GM19239 (cell line): ENCODE measurements at places on chromosomes 3 and 15.

DNA sequence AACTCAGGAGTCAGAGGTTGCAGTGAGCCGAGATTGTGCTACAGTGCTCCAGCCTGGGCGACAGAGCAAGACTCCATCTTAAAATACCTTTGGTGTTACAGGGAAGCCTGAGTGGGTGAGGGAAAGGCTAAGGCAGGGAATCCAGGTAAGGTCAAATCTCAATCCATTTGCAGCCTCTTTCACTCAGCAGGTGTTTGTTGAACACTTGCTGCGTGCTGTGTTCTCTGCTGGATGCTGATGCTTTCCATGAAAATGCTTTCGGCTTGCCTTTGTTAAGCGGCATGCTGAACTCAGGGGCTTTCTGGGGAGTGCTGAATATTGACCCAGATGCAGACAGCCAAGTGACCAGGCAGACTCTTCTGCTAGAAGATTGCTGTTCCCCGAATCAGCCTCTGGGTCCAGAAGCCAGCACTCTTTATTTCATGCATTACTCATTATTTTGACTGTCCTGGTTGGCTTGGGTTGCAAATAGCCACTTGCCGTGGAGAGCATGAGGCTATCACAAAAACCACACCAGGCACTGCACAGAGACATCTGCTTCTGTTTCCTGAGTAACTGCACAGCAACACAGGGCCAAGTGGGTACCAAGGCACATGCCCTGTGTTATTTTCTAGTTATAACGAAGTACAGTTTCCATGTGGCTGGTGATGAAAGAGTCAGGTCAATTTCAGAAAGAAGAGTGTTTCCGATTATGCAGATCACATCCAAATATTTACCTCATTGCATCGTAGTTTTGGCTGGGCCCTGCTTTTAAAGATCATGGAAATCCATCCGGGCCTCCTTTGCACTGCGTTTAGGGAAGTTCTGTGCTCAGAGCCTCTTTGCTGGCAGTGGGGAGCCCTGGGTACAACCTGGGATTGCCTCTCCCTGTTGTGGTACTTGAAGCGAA is 88.6 kb downstream of the THSD4 start:
- no peak for DNase-seq

GRCh38 chr3:155785662-155786295 is 20.3 kb downstream of the C3orf33 start:
- DNase-seq, result no peak

GRCh38 chr3:113148284-113148683 is 63.1 kb upstream of the BOC start:
- DNase-seq, result no peak

DNA sequence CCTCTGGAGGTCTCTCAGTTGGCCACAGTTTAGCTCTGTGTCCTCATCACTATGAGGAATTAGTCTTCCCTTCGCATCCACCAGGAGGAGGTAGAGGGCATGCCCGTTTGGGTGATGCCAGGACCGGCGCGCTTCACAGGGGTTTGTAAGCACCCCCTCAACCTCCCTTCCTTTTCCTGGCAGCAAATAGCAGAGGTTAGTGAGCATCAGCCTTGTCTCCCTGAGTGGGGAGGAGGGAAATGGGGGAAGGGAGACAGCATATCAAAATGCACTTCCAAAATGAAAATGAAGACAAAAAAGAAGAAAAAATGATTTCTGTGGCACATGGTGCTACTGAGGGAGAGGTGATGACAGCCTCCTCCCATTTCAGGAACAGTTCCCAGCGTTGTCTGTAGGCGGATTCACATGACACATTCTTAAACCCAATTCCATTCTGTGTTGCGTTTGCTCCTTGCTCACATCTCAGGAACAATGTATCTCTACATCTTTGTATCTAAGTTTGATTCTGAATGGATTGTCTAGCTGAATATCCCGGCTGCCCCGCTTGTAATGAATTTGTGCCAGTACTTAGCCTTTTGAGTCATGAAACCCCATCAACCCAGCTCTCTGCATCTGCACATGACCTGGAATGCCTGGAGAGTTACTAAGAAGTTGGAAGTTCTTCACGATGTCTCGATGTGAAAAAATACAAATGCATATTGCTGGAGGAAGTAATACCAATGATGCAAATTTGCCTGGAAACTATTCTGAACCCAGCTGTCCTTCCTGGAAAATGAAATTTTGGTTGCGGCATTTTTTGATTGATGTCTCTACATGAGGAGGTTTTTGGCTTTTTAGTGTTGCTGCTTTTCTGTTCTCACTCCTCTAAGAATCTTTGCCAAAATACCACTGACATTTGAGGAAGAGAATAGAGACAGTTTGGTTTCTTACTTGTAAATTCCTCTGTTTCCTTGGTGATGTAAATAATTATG is 45.2 kb downstream of the TYRO3 start:
- DNase-seq, result peak; percentile 53

DNA sequence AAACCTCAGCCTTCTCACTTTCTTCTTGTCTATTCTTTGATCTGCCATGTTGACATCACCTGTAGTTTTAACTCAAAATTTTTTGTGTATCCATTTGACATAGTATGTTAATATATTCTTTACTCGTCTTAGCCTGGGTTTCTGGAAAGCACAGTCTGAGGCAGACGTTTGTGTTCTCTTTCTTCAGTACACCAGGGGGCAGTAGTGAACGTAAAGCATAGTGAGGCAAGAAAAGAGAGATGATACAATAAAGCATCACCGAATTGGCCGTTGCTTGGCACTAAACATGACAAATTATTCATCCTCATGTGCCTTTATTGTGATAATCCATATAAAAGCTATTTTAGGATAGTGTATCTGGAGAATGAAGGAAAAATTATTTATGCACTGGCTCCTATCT is 141.0 kb upstream of the MYRIP start:
- DNase-seq, result peak; percentile 13

GRCh38 chr3:166282931-166283330 is 445.7 kb upstream of the BCHE start:
- no peak for DNase-seq

GRCh38 chr15:26521691-26522198 is 251.1 kb downstream of the GABRB3 start:
- no peak for DNase-seq

- no peak for DNase-seq
Measured at GRCh38 chr3:32705232-32705631, 20.2 kb downstream of the CNOT10 start.

- no peak for DNase-seq
Measured at GRCh38 chr3:43503067-43503728, 118.6 kb downstream of the ANO10 start.

- DNase-seq, result no peak
Measured at GRCh38 chr3:131591394-131592014, 88.7 kb upstream of the MRPL3 start.

DNA sequence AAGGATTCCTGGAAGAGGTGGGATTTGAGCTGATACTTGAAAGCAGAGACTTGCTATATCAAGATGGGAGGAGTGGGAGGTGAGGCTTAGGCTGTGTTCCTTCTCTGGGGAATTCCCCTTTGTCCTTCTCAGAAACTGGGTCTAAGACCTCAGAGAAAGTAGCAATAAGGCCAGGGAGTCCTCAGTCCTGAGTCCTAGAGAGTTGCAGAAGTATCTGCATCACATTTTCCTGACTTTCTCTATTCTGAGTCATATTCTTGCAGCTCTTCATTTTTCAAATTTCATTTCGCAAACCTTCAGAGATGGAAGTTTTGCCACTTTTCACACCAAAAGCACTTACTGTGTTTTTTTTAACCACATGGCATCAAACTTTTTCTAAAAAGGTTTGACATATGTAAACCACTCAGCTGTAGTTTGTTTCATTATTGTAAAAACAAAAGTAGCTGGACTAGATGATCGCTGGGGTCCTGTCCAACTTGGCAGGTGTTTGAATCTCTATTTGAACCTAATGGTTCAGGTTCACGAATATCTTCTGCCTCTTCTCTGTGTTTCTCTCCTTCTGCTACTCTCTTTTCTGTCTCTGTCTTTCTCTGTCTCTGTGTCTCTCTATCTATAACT is 21.3 kb downstream of the COLQ start:
- DNase-seq, result peak; percentile 17

GRCh38 chr3:113626503-113627371 is 69.7 kb downstream of the USF3 start:
- no peak for DNase-seq

DNA sequence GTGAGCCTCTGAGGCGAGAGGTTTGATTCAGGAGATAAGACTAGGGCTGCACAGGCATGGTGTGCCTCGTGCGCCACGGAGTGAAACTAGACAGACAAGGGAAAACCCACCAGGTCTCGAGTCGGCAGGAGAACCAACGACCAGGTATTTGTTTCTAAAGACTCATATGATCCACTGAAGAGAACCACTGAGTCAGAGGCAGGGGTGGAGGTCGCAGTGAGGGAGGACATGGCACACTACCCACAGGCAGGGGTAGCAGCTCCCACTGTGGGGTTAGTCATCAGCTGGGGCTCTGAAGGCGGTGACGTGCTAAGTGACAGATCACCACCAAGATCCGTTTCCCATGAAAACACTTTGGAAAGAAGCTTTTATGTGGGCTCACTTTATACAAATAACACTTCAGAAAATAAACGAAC is 45.7 kb downstream of the CHSY1 start:
- DNase-seq, result no peak

- peak; percentile 81 for DNase-seq
Measured at GRCh38 chr15:40279437-40280141, 3.3 kb downstream of the ANKRD63 start.

- peak; percentile 21 for DNase-seq
Measured at GRCh38 chr3:141875893-141876380, 506 bp upstream of the ATP1B3 start.

DNA sequence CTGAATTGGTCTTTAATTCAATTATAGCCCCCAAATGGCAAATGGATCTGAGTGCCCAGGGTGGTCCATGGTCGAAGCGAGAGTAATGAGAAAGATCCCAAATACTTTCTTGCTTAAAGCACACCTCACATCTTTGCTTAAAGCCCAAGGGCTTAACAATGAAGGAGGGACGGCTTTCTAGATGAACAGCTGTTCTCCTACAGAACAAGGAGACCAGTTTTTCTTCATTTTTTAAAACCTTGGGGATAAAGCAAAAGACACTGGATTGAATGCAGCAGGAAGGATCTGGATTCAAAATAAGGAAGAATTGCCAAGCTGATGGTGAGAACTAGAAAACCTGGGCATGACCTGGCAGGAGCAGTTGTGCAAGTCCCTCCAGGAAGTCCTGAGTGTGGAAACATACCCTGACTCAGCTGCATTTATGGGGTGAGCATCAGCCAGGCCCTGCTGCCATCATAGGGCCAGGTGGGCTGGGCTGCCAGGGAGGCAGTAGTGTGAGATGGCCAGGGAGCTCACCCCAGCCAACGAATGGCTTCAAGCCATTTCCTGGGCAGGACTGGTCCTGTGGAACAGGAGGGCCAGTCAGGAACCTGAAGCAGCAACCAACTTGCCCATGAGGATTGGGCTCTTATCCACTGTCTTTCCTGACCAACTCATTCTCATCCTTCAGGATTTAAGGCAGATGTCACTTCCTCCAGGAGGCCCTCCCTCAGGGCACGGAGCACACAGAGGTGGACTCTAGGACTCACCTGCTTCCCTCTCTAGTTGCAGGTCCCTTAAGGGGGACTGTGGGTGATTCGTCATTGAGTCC is 18.4 kb upstream of the RHCG start:
- DNase-seq, result no peak

- DNase-seq, result no peak
Measured at GRCh38 chr3:195888981-195889869, 19.1 kb downstream of the TNK2 start.

DNA sequence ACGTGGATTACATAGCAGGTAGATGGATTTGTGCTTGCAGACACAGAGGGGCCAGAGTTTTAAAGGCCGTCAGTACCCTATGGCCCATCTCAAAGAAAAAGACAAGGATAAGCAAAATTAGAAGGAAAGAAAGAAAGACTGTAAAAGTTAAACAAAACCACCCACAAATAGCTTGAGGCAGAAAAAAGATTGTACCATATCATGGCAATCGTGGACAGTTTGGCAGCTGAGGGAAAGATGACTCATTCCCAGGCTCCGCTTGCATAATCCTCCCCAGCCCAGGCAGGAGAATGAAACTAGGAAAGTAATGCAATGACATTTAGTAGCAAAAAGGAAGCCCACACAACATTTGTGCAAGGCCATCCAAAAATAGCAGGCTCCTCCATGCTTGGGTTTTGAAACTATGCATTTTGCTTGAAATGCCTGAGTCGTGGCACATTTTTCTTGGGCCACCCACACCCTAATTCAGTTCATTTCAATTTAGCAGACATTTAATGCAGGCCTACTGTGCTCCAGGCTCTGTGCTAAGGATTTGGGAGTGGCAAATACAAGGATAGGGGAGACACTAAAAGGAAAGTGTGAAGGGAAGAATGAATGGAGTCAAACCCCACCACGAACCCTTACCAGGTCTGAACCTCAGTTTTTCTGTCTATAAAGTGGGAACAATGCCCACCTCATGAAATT is 40.9 kb upstream of the SMAD3 start:
- DNase-seq, result no peak

- no peak for DNase-seq
Measured at GRCh38 chr3:31094048-31094447, 199.6 kb upstream of the GADL1 start.

- no peak for DNase-seq
Measured at GRCh38 chr3:154085071-154085470, 36.1 kb upstream of the ARHGEF26 start.

DNA sequence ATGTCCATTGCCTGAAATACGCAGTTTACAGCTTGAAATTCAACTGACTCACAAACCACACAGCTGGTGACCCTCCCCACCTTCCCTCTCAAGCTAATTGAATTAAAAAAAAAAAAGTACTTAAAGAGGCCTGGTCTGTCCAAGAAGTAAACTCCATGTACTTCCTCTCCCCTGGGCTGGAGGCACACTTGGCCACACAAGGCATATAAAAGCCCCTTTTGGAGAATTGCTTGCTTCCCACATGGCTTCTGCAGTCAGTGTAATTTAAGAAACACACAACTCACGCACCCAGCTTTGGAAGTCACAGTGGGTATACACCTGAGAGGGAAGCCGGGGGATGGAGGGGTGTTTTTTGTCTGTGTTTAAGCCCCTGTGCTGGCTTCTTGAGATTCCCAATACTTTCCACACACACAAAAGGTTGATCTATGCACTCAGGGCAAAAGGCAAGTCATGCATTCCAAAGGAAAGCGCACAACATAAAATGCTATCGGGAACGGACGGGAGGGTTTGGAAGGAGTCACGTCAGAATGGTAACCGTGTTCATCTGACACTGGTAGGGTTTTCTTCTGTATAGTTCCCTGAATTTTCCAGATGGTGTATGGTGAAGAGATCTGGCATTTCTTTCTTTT is 106.6 kb upstream of the ALDH1A3 start:
- no peak for DNase-seq

GRCh38 chr15:48644467-48644826 is 1.1 kb downstream of the FBN1 start:
- DNase-seq, result no peak

DNA sequence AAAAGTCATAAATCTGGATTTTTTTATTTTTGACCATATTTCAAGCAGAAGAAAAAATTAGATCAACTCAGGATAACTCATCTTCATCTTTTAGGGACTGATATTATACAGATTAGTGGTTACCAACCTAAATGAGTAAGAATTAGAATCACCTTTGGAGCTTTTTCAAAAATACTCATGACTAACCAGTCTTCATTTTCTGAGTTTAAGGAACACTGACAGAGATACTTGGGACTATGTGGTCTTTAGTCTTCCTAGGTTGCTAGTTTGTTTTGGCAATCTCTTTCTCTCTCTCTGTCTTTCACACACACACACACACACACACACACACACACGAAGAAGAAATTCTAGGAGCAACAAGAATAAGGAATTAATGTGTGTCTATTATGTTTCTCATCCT is 50.1 kb downstream of the TMOD3 start:
- no peak for DNase-seq

GRCh38 chr3:14378415-14378814 is 24.0 kb upstream of the SLC6A6 start:
- no peak for DNase-seq

- DNase-seq, result no peak
Measured at GRCh38 chr3:184333190-184333589, 4.2 kb upstream of the FAM131A start.
